ENCODE measurements at places on chromosomes 16 and 17.

DNA sequence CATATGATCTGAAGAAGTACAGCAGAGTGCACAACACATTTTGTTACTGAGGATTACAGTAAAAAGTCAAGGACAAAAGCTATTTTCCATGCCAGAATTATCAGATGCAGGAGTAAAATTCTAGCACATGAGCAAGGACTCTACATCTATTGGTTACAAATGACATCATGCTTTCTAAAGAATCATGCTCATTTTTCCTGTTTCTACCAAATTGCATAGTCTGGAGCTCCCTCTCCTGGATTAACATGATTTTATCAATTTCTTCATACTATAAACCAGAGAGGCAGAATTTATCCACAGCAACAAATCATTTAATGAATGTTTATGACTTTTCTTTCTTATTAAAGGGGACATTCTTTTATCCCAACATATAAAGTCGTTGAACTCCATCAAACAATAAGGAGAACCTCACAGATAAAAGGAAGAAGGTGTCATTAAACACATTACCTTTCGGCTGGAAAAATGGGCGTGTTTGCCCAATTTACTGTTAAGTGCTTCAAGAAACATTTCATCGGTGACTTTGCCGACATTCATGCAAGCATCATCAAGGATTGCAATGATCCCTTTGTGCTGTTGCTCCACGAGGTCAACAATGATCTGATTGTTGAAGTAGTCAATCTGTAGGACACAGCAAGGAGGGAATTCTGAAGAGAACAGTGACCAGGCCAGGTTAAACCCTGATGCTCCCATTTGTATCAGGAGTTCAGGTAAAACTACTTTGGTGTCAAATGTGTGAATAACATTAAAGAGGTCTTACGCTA lies 121.7 kb downstream of the MYO1D start:
- no peak for DNase-seq

DNA sequence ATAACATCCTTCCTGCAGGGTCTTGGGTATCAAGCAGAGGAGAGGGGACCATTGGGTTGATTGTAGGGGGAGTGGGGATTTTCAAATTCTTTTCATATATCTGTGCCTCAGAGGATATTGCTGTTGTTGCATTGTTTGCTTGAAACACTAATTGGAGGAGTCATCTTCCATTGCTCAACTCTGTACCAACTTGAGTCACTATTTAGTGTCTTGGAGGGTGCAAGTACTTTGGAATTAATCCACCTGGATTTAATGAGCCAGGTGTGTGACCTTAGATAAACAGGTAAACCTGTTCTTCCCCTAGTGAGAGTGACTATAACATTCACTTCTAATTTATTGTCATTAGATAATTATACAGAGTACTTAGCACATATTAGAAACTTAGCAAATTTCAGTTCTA lies 151.3 kb upstream of the CNTNAP4 start:
- no peak for DNase-seq

GRCh38 chr16:27463741-27464591 lies 62.0 kb downstream of the IL21R start:
- DNase-seq, result peak; percentile 49

GRCh38 chr17:17042851-17043460 lies 699 bp downstream of the MPRIP start:
- DNase-seq, result no peak

- DNase-seq, result no peak
These were observed 35.0 kb upstream of the ICAM2 start for GRCh38 chr17:64055183-64056142.

DNA sequence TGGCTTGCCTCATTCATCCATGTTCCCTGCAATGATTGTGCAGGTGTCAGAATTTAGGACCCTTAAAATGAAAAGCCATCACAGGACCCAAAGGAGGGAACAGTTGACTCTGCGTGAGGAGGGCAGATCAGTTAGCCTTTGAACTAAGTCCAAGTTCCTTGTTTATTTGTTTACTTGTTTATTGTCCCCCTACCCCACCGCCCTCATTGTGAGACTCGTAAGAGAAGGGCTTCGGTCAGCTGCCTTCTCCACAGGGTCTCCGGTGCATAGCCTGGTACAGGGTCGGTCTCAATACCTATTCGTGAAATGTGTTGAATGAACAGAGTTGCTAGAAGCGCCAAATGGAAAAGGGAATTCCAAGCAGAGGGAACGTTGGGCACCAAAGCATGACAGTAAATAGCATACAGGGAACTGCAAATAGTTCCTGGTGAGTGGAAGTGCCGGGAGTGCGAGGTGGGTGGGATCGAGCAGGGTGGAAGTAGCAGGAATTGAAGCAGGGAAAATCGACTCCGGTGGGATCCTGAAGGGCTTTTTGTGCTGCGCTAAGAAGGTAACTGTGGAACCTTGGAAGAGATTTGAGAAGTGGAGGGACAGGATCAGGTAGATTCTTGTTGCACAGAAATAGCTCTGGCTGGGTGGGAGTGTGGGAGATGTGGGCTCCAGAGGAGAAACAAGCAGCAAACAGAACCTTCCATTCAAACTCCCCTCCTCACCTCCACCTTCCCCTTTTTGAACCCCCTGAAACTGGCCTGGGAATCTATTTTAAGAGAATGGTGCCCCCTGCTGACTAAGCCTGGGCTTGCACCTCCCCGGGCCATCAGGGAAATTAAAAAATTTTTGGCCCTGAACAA lies 12.7 kb downstream of the SLC35B1 start:
- peak; percentile 57 for DNase-seq

DNA sequence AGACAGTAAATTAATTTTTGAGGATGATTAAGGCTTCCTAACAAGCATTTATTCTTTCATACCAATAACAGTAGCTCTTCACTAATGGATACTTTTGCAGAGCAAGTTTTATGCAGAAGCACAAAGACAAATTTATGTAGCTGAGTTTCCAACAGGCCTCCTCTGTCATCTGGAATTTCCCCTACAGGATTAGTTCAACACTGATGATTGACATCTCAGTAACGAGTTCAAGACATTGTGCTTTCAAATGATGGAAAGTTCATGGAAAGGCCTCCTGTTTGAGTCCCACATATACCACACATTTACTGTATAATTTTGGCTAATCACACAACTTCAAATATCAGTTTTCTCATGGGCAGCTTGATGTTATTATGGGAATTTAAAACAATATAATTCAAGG lies 40.6 kb downstream of the ABCA10 start:
- DNase-seq, result no peak

- no peak for DNase-seq
These were observed 15.4 kb downstream of the KCNJ2 start for GRCh38 chr17:70184770-70185169.

DNA sequence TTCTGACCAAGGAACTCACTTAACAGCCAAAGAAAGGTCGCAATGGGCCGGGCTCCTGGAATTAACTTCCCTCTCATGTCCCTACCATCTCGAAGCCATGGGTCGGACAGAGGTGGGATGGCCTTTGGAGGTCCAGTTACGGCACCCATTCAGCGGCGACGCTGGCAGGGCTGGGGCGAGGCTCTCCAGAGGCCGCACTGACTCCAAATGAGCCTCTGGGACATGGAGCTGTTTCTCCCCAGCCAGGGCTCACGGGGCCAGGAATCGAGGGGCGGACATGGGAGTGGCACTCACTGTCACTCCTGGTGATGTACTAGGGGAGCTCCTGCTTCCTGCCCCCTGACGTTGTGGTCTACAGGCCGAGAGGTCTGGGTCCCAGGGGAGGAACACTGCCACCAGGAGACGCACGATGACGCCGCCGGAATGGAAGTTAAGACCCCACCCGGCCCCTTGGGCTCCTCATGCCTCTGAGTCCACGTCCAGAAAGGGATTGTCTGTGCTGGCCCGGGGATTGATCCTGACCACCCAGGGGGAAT lies 60.7 kb upstream of the METRNL start:
- DNase-seq, result no peak

- no peak for DNase-seq
These were observed 16.4 kb upstream of the SSTR5 start for GRCh38 chr16:1056196-1056595.

- no peak for DNase-seq
These were observed 28.2 kb downstream of the SNN start for GRCh38 chr16:11696266-11697012.

DNA sequence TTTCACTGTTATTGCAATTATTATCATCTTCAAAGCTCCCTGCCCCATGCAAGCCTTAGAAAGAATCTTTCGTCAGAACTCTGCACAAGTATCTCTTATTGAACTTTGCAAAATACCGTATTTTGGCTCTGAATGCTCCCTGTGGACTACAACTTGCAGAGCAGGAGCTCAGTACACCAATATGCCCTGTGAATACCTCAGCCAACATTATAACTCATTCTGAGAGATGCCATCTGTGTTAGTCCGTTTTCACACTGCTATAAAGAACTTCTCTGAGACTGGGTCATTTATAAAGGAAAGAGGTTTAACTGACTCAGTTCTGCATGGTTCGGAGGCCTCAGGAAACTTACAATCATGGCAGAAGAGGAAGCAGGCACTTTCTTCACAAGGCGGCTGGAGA lies 87.2 kb upstream of the XYLT1 start:
- DNase-seq, result no peak

DNA sequence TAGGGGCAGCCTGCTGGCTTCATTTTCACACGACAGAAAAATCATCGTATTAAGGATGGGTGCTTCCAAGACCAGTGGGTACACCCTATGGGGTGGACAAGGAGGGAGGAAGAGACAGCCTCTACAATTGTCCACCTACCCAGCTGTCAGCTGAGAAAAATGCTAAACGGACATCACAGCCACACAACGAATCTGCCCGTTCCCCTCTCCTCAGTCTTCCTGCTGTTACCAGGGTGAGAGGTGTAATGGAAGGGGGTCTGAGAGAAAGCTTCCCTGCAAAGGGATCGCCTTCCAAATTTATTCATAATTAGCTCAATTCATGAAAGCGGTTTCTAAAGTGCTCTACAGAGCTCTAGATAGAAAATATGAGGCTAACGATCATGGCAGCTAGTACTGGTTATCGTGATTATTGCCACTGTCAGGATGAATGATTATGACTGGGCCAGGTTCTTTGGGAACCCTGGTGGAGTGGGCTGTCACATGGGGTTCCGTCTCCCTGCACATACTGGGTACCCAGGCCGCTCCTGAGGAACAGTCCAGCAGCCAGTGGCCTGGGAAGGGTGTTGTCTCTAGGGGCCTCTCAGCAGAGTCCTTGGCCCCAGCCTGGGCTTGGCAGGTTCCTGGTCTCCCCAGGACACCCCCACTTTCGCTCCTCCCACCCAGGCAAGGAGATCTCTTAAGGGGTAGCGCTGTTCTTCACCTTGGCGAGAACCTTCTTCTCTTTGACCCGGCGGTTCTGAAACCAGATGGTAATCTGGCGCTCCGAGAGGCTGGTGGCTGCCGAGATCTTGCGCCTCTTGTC lies 2.2 kb downstream of the HOXB13 start:
- no peak for DNase-seq

DNA sequence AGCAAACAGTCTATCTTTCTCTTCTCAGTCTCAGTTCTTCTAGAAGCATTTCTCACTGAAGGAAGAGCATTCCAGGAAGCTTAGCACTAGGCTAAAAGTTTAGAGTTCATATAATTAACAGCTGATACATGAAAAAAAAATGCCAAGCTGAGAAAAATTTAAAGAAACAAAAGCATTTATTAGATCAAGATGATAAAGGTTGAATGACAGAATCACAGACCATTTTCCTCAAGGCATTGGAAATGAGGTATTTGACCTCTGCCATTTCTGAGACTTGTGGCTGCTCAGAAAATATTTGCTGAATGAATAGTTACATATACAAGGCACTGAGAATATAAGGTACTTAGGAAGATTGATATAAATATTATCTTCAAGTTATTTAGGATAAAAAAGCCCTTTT lies 901.6 kb upstream of the GOT2 start:
- DNase-seq, result no peak

DNA sequence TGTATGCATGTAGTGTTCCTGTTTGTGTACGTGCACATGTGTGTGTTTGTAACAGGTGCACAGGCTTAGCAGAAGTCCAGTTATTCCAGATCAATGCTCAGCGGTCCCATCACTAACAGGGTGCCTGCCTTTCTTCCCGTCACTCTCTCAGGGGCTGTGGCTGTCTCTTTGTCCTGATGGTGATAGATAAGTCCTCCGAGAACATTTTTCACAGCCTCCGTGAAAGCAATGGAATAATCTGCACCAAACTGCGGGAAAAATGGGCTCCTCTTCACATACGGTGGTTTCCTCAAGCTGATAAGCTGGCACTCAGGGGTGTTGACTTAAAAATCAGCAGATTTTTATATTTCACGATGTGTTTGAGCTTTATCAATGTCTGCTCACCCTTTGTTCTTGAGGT lies 342.3 kb downstream of the TMEM114 start:
- DNase-seq, result no peak

GRCh38 chr17:49969134-49969759 lies at the start of gene DLX4:
Gene DLX4 (plus strand): TSS chr17:49969190. CDS start chr17:49969469, 279 bp downstream.
- DNase-seq, result no peak

DNA sequence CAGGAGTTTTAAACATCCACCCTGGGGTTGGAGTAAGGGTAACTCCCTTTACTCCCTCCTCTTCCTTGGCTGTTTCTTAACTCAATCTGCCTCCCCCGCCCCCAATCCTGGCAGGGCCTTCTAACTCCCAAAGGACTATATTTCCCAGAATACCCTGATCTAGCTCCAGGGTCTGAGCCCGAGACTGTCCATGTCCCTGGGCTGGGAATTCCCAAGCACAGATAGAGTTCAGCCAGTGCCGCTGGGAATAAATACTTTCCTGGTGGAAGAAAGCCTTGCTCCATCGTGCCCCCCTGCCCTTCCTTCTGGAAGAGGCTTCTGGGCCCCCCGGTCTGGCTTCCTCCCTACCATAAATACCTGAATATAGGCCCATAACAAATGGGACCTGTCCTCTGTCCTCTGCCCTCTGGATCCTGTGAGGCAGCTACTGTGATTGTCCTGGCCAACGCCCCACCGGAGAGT lies 10.2 kb downstream of the BAHCC1 start:
- DNase-seq, result no peak

DNA sequence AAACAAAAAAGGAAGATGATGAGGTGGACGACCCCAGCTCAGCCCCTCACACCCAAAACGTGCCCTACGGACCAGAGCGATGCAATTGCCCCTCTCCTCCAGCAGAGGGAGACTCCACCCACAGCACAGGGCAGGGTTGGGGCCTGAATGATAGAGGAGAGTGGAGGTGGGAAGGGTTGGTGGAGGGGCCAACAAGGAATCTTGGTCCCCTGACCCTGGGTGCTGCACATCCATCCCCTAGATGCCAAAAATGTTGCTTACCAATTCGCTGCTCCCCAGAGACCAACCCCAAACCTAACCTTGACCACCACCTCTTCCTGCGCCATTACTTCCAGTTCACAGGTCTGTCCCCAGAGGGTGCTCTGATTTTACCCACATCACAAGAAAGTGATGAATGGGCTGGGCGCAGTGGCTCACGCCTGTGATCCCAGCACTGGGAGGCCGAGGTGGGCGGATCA lies 12.9 kb downstream of the P2RX5 start:
- DNase-seq, result peak; percentile 41

Data from activated effector memory CD4-positive, alpha-beta T cell treated with Interleukin-2 at 50 U/mL for 16 hours (primary cell).